ENCODE measurements at places on chromosomes 1 and 21.

DNA sequence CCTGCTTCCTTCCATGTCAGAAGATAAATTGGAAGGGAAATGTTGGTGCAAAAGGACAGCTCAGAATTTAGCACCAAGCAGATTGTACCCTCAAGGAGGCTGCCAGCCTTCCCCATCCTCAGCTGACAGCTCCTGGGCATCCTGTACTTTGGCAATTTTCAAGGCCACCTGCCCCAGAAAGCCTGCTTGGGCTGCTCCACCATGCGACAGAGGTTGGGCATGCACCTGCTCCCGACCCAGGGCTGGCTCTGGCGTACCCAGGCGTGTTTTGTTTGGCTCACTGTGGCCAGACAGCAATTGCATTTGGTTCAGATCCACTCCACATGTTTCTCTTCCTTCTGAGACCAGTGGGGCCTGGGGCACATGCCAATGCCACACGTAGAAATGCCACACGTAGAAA lies 547.8 kb downstream of the NPHP4 start:
- DNase-seq = no peak

DNA sequence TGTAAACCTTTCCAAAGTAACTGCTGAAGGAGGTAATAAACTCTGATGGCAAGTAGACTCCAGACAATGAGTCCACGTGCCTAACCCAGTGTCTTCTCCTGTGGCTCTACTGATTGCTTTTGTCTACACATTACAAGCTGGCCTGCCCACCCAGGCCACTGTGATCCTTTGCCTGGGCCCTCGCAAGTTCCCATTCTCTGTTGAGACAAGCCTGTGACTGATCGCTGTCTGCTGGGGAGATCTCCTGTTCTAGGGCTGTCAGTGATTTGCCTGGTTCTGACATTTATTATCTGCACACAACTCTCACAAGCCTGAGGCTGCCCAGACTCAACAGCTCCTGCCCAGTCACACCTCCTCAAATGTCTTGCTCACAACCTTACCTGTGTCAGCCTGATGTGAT lies 81.4 kb downstream of the CYYR1 start:
- DNase-seq = no peak

GRCh38 chr1:176959191-176959820 lies 205.2 kb downstream of the ASTN1 start:
- no peak for DNase-seq

- DNase-seq = no peak
Measured at GRCh38 chr1:23576338-23577055, 17.2 kb upstream of the ID3 start.

Data from trophoblast cell (in vitro differentiated cells and primary cell).